ENCODE measurements at places on chromosomes 2 and 18.

DNA sequence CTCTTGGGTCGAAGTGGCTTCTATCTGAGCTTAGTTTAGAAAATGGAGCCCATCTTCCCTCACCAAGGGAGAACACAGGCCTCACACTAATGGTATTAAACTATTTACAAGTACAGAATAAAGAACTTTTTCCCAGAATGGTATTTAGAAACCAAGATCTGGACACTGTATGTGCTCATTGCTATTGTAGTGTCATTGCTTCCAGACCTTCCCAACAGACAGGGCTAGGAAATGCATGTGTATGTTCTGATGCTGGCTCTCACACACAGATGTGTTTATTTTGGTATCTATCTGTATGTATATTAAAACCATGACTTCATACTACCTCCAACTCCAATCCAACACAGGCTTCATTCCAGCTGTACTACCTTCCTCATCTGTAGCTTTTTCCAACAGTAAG is 8.0 kb downstream of the COX5B start:
- no peak for DNase-seq

DNA sequence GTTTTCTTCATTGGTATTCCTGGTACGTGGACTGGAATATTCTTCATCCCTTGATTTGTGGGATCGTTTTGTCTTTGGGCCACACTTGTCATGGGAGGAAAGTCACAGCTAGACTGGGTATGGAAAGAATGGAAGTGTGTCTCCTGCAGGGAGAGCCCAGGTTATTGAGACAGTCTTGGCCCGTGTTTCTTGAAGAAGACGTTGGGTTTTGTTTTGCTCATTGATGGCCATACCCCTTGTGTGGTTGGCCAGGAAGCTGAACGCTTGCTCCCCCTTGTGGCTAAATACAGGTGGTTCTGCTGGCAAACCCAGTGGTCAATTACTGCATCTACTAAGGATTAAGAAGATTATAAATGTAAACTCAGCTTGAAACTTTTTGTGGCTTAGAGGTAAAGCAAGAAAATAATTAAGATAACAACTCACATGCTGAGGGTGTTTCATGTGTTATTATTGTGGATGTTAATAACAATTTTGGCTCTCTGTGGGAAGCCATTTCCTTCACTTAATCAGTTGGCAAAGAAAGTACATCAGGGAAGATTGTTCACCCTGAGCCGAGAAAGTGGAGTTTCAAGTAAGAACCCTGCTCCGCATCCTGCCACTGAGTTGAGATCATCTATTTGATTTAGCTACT is 91.8 kb downstream of the NEDD4L start:
- peak; percentile 43 for DNase-seq

DNA sequence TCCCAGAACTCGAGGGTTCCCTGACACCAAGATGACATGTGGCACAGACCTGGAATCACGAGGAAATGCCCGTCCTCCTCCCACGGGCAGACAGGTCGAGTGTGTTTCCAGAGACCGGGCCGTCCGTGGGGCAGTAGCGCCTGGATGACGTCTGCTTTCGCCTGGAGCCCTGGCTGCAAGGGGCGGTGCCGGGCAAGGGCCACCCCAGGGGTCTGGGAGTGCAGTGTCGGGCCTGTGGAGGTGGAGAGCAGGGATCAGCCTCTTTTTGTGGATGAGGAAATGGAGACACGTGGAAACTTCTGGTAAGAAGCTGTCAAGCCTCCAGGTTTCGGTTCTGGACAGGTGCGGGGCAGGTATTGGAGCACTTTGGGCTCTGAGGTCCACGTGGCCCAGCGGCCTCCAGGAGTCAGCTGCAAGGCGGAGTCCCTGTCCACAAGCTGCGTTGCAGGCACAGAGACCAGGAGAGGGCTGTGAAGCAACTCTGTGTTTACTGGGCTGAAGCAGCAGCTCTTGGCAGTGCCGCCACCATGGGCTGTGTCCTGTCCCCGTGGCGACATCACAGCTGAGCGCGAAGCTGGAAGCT is 25.6 kb downstream of the NFATC1 start:
- no peak for DNase-seq

- peak; percentile 78 for DNase-seq
Measured at GRCh38 chr2:10355471-10356438, 53.1 kb downstream of the HPCAL1 start.

All from NCI-H1694 treated with DMSO at 0.1 percent for 48 hours (cell line).